Suprapubic skin (tissue), 4 donors: ENCODE measurements at places on chromosomes 13 and 19. TPM values are rescaled to one million over a fixed set of nuclear protein-coding genes. Genes with fewer than 3 reads are reported as not detected.

The WTIP gene
- 15.7 TPM for total RNA-seq

The MAST1 gene
- 2.7 TPM for total RNA-seq

The ERICH6B gene
- not detected for total RNA-seq

The KLK3 gene
- 0.24 TPM for total RNA-seq

The ZNF99 gene
- total RNA-seq: not detected

The ZNF737 gene
- 10.8 TPM for total RNA-seq

The KRTDAP gene
- total RNA-seq: 12,237 TPM

The SMIM44 gene
- total RNA-seq: not detected

DNA sequence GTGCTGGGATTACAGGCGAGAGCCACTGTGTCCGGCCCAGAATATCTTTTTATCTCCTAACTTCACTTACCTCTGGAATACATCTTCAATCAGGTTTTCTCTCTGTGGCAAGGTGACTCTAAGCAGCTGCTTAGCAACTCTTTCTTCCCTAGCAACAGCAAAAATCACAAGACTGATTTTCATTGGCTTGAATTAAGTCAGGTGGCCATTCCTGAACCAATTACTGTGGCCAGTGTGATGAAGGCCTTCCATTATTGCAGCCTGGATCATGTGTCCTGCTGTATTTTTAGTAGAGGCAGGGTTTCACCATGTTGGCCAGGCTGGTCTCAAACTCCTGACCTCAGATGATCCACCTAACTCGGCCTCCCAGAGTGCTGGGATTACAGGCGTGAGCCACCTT, 9.0 kb upstream of the LTBP4 start:
- no peak for DNase-seq

DNA sequence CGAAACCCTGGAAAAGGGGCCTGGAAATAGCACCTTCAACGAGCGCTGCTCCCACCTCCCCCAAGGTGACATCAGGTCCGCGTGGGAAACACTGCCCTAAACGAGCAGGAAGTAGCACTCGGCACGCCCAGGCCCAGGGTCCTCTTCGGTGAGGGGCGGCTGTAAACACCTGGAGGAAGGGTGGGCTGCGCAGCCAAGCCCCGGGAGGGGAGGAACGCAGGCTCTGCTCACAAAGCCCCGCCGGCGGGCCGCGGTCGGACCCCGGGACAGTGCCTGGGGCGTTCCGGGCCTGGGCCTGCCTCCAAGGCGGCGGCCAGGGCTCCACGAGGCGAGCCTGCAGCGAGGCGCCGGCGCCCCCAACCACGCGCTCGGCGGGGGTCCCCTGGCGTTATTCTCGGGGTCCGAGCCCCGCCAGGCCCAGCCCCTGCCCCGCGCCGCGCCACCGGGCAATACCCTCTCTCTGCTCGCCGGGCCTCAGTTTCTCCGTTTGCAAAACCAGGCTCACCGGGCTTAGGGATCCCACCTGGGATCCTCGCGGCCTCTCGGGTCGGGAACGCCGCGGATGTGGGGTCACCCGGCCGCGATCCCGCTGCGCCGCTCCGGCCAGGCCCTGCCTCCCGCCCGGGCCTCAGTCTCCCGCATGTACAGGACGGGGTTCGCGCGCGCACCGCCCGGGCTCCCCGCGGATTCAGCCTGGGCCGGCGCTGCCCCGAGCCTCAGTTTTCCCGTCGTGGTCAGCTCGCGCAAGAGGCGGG, 630 bp downstream of the RNF126 start:
- no peak for DNase-seq

DNA sequence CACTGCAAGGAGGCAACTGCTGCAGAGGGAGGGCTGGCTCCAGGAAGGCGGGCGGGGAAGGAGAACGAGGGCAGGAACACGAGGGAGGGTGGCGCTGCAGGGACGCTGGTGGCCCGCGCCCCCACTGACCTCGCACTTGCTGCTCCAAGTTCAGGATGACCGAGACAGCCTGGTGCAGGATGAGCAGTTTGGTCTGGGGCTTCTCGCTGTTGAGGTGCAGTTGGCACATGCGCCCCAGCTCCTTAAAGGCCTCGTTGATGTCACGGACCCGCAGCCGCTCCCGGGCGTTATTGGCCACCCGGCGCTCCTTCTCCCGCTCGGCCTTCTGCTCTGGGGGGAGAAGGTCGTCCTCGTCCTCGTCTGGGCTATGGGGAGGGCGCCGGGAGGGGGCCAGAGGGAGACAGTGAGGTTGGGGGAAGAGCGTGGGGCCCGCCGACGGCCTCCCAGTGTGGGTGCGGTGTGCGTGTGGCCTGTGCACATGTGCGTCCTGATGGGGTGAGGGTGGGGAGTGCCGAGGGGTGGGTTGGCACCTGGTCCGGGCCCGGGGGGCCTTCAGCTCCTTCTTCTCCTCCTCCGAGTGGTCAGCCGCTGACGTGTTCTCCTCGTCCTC, 10.0 kb upstream of the UQCR11 start:
- DNase-seq: no peak

- DNase-seq: no peak
Observed at GRCh38 chr19:45876411-45877197, 9.3 kb downstream of the IRF2BP1 start.

DNA sequence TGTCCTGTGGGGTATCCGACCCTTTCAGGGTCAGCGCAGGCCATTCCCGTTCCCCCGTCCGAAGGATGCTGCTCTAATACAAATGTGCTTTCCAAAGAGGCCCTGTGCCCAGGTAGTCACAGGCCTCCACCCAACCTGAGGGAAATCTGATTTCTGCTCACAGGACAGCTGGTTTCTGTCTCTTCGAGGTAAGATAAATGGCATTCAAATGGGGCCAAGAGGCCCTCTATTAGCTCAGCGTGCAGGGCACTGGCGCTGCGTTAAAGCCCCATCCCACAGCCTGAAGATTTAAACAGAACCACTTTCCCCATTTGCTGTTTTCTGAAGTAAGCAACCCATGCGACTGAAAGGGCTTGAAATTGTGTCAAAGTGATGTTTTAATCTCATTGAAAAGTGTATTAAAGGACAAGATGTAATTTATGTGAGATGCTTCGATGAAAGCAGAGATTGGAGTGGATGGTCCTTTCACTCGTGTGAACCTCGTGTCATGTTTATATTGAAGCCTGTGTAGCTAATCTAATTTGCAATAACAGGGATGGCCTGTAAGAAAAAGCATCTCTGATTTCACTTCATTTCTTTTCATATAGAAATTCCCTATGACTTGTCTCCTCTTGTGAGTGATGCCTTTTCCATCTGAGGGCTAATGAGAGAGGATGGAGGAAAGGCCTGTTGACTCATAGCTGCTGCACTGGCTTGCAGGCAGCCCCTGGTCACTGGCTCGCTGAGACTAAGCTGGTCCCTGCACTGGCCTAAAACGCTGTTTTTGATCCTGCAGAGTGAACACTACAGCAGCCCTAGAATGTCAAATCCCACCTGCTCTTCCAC, 7.3 kb upstream of the SOX1 start:
- DNase-seq: no peak

DNA sequence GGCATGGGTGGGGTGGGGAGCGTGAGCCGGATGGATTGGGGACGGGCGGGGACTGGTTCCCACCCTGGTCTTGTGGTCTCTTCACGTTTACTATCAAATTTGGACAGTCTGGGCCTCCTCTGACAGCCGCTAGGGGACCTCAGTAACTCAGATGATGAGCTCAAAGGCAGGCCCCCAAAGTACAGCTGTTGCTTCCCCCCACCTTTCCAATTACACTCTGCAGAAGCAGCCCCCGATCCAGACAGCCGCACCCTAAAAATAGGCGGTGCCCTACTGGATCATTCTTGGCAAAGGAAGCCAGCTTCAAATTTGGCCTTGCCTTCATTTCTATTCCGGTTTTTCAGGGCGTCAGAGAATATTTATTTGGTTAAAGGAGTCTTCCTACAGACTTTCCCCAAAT, 1.9 kb upstream of the FOXO1 start:
- peak; percentile 82 for DNase-seq

DNA sequence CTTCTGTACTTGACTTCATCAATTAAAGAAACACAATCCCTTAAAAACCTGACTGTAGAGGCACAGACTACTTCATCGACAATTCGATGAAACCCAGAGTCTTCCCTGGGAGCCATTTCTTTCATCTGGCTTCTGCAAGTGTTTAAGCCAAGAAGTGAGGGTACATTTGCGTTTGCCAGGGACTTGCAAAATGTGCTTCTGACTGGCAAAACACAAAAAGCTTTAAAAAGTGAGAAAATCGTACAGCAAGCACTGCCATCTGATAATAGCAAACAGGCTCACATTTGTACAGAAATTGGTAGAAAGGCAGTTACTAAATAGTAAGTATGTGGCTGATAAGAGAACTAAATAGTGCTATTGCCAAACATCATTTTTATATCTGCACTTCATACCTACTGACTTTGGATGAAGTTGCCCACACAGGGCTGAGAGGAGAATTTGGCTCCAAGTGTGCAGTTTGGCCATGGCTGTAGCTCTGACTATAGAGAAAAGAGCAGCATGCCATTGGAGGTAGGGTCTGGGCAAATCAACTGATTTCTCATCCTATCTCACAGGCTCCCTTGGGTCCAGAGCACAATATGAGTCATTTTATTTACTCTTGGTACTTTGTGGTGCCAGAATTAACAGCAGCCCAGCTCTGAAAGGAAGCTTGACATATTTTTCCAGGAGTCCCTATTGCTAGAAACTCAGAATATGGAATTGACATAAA, 358.1 kb downstream of the OXGR1 start:
- no peak for DNase-seq

GRCh38 chr19:38250821-38251563, 5.2 kb downstream of the PPP1R14A start:
- DNase-seq: no peak

GRCh38 chr19:28046932-28047331, 1166.0 kb downstream of the UQCRFS1 start:
- DNase-seq: no peak

- DNase-seq: no peak
Observed at GRCh38 chr19:57656346-57656745, 12.4 kb upstream of the ZSCAN4 start.

DNA sequence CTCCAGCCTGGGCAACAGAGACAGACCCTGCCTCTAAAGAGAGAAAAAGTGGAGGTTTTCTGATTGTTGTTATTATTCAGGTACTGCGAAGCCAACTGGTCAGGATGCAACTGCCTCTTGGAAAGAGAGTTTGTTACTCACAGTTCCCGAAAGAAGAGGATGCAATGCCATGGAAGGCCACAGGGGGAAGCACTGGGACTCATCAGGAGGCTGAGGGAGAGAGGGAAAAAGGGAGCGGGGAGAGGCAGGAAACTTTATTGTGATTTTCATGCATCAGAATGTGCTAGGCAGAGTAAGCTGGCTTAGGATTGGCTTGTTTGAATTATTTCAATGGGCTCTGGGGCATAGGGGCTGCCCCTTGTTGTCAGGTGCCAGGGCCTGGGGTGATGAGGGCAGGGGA, 27.6 kb downstream of the MYO9B start:
- no peak for DNase-seq

DNA sequence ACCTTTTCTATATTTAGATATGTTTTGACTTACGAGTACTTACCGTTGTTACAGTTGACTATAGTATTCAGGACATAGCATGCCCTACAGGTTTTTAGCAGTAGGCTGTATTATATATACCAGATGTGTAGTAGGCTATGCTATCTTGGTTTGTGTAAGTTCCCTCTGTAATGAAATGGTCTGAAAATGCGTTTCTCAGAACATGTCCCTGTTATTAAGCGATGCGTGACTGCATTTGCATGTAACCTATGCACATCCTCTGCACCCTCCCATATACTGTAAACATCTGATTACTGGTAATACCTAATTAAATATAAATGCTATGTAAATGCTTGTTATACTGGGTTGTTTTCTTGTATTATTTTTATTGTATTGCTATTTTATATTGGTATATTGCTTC, 6.6 kb downstream of the ZNF766 start:
- no peak for DNase-seq

GRCh38 chr13:46633416-46633815, 80.4 kb downstream of the LRCH1 start:
- no peak for DNase-seq

GRCh38 chr19:615619-616018, 17.7 kb downstream of the POLRMT start:
- no peak for DNase-seq

- no peak for DNase-seq
Observed at GRCh38 chr19:18985257-18985656, 44.2 kb upstream of the HOMER3 start.

DNA sequence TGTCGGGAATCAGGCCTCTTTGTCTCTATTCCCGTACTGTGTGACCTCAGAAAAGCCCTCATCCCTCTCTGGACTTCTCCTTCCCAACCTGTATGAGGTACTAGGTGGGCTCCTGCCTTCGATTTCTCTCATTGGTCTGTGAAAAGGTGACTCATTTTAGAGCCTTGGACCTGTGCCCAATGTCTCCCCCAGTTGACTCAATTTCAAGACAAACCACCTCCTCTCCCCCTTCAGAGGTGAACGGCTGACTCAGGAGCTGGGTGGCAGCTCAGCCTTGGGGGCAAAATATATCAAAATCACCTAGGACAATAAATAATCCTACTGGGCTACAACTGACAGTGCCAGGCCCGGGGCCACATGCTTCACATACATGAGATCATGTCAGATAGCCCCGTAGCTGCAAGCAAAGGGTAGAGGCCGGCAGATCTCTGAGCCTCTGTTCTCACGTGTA, 630 bp downstream of the COQ8B start:
- DNase-seq: peak; percentile 87

GRCh38 chr13:73168953-73169401, 110.2 kb downstream of the KLF5 start:
- DNase-seq: no peak

DNA sequence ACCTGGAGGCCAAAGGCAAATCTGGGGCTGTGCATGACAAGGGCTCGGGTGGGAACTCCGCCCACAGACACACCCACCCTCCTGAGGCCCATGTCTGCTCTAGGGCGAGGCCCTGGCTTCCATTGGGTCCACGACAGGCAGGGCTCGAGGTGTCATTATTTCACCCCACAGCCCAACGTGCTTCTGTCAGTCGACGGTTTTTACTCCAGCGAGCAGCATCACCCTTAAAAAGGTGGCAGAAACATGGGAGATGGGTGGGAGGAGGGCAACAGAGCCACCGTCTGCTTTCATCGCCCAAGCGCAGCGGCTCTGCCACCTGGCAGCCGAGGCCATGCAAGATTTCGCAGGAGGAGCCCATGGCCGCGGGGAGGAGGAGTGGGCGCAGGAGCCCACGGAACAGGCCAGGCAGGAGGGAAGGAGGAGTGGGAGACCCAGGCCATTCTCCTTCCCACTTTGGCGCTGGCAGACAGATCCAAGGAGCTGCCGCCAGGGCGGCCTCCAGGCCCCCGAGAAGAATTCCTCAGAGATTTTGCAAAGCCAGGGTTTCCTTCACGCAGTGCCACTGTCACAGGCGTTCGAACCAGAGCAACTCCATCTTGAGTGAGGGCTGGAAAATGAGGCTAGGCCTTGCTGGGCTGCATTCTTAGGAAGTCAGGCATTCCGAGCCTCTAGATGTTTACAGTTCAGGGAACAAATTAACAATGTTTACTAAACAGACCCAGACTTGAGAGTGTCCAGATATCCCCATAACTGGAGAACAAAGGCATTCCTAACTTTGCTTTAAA, 49.3 kb upstream of the TUBGCP3 start:
- DNase-seq: no peak

GRCh38 chr19:18473003-18473705, 35.2 kb upstream of the ISYNA1 start:
- DNase-seq: no peak
